ENCODE measurements at places on chromosomes 3 and 15.

- no peak for DNase-seq
These were observed 15.0 kb downstream of the DCBLD2 start for GRCh38 chr3:98886525-98886924.

GRCh38 chr3:152961323-152961722 is 126.4 kb downstream of the P2RY1 start:
- no peak for DNase-seq

DNA sequence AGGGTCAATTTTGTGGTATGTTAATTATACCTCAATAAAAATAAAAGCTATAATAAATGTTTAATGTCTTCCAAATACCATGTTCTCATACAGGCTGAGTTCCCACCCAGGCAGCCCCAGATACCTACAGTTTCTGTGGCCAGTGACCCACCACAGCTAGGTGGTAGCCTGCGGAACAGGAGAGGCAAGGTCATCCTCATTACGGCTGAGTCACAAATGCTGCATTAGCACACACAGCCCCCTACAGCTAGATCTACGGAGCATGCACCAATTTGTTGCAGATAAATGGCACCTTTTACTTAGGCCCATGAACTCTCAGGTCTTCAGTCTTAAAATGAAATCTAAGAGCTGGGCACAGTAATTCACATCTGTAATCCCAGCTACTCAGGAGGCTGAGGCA is 5.1 kb downstream of the SPATA12 start:
- no peak for DNase-seq

DNA sequence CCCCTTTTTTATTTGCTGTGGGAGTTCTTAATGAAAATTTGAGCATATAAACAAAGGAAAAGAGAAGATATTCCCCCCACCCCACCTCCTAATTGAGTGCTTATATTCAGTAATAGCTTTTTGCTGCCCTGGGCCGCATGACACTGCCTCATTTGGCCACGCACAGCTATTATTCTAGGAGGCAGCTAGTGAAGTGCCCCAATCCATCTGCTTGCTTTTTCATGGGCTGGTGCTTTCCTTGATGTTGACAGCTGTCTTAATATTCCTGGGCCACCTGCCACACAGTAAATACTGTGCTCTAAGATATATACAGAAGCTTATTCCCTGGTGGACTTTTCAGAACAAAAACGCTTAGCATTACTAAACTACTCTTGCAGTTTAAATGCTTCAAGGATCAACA is 3.8 kb upstream of the CRYBG3 start:
- no peak for DNase-seq

DNA sequence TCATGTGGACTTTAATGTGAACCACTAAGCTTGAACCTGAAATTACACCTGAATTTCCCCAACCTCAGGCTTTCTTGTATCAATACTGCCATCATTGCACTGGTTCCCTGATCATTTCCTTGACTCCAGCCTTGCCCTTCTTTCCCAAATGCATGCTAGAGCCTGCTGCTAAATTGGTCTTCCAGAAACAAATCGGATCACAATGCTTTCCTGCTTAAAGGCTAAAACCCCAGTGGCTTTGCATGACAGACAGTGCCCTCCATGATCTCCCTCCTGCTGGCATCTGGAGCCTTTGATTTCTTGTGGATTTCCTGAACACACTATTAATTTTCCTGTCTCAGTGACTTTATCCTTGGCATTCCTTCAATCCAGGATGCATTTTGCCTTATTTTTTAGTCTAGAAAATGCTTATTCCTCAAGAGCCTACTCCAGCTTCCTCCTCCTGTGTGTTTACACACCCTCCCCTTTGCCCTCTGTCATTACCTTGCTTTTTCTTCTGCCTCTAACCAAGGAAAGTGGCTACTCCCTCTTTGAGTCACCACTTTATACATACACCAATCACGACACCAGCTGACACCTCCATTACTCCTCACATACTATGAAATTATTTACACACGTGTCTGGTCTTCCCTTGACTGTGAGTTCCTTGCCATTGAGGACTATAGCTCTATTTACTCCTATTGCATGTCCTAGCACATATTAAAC is 214.6 kb downstream of the KCNAB1 start:
- DNase-seq: no peak

DNA sequence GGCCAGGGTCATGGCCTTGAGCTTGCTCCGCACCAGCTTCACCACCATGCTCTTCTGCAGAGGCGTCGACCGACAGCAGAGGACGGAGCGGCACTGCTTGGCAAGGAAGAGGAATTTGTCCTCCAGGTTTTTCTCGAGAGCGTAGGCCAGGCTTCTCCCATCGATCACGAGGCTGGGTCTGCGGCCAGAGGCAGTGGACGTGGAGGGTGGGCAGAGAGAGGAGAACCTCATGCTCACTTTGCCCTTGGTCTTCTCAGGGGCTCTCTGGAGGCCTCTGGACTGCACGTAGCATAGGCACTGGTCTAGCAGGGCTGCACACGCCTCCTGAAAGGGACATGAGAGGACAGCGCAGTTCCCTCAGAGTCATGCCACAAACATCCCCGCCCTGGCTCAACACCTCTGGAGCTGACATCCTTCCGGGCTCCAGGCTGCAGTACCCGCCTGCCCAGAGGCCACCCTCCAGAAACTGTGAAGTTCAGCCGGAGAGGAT is 168.3 kb downstream of the ATP10A start:
- no peak for DNase-seq

DNA sequence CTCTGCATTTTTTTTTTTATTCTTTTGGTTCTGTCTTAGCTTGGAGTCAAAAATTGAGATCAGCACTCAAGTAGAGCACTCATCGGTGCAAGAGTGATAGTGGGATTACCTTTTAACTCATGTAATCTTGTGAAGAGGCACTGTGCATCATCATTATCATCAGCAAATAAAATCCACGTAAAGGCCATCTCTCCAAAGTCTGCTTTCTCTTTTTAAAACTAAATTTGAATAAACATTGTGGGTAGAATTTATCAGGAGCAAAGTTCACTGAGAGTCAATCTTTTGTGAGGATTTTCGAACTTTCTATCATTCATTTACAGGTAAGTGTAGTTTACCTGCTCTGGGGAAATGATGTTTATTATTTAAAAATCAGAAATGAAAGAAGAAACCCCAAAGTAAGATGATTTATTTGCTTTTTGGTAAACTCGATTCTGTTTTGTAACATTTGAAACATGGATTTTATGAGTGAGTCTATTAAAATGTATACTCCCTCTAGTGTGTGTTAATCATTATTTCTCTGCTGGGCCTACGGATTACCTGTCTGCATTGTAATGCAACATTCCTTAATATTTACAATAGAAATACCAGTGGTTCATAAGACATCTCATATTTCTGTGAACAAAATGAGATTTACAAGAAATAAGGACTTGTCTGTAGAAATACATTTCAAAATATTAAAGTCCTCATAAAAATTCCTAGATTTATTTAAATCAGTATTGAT is 327.7 kb upstream of the NAALADL2 start:
- DNase-seq: no peak

GRCh38 chr3:190368881-190369280 is 19.1 kb upstream of the CLDN16 start:
- DNase-seq: no peak

GRCh38 chr15:53611145-53611920 is 148.1 kb downstream of the WDR72 start:
- no peak for DNase-seq

DNA sequence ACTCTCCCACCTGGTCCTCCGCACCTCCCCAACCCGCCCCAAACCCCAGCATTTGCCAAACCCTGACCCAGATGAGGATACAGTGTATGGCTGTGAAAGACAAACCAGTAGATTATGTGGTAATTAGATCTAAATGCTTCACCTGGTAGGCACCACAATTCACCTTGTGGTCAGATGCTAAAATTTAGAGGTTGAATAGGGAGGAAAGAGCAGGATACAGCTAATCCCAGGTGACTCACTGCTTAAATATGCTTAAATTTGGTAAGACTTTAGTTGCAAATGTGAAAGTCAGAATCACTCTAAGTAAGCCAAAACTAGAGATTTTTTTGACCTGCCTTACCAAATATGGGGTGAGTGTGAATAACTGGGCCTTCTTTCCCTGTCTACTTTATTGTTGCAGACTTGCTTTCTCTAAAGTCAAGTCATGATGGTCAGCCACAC is 105.5 kb downstream of the MME start:
- no peak for DNase-seq

DNA sequence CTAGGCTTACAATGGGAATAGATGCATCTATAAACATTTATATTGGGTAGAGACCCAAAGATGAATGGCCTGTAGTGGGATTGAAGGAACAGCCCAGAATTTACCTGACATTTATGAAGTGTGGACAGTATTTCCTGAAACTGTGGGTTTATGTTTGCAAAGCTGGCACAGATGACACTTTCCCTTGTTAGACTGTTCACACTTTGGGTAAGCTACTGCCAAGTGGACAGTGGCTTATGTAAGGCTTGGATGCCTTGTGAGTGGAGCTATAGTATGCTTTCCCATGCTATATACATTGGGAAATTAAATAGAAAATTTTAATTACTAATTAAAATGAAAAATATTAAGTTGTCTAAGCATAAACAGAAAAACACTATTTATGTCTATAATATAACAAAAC is 48.5 kb downstream of the STARD9 start:
- DNase-seq: no peak

GRCh38 chr3:106206613-106207012 is 337.8 kb upstream of the CBLB start:
- no peak for DNase-seq

DNA sequence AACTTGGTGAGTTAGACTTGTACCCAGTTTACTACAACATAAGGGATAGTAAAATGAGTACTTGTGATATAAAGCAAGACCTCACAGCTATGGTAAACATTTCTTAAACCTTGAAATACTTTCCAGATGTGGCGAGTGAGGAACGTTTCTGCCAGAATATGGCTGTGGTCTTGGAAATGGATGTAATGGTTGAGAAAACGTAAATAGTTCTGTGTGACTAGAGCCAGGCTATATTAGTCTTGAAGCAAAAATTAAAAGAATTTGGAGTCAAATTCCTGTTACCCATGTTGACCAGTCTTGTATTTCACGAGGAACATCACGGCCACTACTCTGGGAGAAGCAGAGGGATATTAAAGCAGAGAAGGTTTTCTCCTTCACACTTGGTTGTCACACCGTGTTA is 15.3 kb downstream of the OR4F15 start:
- no peak for DNase-seq

DNA sequence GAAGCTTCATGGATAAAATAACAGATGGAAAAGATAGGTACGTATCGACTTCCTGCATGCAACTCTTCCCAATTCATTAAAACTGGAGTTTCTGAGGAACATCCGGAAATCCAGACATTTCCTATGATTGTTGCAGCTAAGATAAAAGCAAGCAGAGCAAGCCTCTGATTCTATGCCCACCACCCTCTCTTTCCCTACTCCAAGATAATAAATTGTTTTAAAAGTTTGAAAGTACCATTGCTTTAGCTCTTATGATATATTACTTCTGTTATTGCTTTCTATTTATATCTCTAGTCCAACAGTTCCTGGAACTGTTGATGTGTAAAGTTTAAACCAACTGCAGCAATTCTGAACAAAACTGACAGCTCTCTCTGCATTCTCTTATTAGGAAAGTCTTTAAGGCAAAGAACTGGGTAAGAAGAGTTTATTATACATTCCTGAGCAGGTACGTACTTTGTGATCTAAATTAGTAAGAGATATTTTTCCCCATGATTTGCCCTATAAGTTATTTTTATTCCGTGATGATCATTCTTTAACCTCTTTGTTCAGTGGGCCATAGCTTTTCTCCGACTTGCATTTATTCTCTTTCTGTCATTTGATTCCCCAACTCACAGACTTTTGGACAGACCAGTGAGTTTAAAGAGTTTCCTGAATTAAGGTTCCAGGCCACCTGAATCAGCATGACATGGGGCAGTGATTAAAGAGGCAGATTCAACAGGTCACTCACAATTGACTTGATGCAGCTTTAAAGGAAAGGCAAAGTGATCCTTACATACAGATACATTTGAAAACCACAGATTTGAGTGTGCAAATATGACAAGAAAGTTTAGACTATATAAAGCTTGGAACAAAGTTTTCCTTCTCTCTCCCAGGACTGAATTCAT is 94.2 kb upstream of the THRB start:
- DNase-seq: no peak

DNA sequence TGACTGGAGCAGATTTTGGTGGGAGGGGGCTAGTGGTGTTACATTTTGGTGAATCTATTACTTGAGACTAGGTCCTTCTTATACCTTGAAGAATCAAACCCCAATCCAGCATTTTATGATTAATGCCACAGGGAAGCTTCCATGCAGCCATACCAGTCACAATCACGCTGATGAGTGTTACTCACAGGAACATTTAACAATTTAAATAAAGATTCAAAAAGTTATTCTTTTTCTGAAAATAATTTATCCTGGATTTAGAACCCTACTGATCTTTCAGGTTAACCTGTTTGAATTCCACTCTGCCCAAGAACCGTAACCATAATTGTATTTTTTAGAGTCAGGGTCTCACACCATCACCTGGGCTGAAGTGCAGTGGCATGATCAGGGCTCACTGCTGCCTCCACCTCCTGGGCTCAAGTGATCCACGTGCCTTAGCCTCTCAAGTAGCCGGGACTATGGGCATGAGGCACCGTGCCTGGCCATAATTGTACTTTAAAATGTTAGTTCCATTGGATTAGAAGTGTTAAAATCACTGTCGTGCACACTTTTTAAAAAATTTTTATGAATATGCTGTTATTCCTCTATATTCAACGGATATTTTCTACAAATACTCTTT is 929 bp upstream of the MTMR10 start:
- DNase-seq: no peak

DNA sequence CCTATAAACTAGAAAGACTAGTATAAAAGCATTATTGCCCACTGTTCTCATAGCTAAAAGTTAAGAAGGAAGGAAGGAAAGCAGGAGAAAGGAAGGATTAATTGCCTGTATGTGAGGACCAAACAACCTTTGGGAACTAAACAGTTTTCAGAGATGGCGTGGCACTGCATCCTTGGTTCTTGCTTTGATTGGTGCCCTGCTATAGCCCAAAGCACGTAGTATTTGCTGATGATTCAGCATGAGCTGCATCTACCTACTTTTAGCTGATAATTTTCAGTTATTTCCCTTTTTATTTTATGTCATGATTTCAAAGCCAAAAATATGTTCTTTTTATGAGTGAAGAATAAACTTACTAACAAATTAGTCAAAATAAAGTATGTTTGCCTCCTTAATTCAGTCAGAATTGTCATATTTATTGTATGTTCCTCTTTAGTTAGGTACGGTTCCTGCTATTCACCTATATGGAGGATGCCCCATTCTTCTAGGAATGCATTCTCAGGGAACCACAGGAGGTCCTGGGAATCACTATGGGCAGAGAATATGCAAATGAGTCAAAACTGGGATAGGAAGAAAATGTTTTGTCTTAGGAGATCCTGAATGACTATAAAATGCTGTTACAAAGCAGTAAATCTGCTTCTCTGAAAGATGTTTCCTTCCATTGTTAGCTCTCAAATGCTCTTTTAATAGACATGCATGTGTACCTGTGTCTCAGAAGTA is 65.4 kb upstream of the THSD4 start:
- DNase-seq: no peak

GRCh38 chr15:35466476-35466875 is 79.5 kb downstream of the DPH6 start:
- DNase-seq: no peak

- DNase-seq: no peak
These were observed 337.8 kb downstream of the RBMS3 start for GRCh38 chr3:29618395-29619282.

All from stimulated activated naive CD8-positive, alpha-beta T cell treated with anti-CD3 and anti-CD28 coated beads, Interleukin-15, amount 100 ng/mL, for 72 hours (primary cell).